ENCODE measurements at places on chromosomes 16 and 17.
A peak's percentile ranks its signal among the peaks of the same experiment; 100 is the strongest.

DNA sequence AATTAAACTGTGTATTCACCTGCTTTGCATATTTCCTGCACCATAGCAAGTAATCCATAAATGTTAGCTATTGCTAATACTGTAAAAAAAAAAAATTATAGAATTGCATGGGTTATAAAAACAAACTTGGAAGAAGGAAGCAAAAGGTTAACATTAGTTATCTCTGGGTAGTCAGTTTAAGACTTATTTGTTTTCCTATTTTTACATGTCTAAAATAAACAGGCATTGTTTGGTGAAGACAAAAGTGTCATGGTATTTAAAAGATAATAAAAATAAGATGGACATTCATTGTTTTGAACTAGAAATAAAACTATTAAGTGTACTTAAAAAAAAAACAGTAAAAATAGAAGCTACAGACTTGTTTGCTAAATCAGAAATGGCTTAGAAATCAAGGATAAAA is 313.8 kb downstream of the SOX9 start:
- no peak for DNase-seq

DNA sequence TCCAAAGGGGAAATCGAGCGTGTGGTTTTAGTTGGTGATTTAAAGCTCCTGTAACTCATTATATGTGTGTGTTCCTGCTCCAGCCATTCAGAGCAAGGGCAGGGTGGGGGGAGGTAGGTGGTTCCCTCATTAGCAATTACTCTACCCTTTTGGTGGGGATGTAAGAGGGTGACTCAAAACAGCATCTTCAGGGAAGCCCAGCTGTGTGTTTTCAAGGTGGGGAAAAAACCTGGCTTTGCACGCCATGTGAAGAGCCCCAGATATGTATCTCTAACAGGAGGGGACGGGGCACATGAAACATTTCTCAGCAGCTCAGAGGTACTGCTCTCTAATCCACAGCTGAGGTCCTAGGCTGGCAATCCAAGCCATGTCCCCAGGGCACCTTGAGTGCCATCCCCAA is 241.3 kb upstream of the ZFHX3 start:
- DNase-seq = no peak

- peak; percentile 92 for DNase-seq
Observed at GRCh38 chr16:4330277-4330874, 14.5 kb downstream of the GLIS2 start.

DNA sequence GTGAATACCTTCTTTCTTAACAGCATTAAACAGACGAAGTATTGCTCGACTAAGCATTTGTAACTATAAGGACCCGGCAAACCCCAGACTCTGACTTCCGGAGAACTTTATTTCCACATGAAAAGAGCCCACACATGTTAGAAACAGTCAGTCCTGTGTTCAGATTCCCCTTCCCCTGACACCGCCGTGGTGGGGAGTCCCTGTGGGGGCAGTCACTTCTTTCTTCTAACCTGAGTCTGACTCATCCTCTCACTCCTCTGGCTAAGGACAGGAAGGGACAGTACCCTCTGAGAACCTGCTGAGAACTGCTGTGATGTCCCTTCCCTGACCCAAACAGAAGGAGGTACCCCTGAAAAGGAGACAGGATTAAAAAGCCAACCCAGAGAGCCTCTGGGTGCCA is 165.1 kb downstream of the XYLT1 start:
- no peak for DNase-seq

DNA sequence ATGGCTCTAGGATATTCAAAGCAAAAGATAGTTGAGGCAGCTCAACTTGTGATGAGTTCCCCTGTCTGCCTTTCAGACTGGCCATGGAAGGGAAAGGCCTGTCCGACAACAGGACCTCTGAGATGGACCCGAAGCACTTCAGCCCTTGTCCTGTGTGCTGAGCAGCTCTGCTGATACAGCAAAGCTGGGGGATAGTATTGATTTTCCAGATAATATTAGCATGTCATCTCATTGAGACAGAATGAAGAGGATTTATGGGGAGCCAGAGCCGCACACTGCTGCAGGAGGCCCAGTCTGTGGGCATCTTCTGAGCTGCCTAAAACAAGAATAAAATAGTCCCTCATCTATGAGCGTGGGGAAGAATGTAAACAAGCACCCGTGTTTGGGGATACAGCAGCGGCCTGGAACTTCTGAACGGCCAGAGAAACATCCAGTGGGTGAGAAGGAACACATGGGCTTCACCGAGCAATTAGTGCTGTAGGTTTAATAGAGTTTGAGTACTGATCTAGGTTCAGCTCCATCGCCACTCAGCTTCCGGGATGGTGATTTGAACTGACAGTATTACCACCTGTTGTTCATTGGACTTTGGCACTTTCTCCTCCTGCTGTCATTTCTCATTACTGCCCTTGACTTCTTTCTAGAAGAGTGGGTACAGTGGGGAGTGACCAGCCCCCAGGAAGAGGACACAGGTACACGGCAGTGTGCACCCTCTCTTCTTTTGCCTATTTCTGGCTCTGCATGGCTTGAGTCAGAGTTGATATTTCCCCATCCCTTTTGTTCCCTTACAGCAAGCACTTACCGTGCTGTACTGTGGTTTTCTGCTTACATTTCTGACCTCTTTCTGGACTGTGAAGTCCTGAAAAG is 96.5 kb upstream of the TBX2 start:
- no peak for DNase-seq

All from upper lobe of right lung (tissue), 1 donor.